Urothelium cell line (cell line): ENCODE measurements at places on chromosomes 2 and 18.

- no peak for DNase-seq
These were observed 28.7 kb downstream of the SRSF7 start for GRCh38 chr2:38722271-38723061.

GRCh38 chr2:215607766-215608165 is 171.9 kb upstream of the FN1 start:
- no peak for DNase-seq

- no peak for DNase-seq
These were observed 9.2 kb downstream of the HOXD3 start for GRCh38 chr2:176166272-176166671.

GRCh38 chr2:192098814-192099491 is 95.8 kb downstream of the TMEFF2 start:
- DNase-seq: no peak

DNA sequence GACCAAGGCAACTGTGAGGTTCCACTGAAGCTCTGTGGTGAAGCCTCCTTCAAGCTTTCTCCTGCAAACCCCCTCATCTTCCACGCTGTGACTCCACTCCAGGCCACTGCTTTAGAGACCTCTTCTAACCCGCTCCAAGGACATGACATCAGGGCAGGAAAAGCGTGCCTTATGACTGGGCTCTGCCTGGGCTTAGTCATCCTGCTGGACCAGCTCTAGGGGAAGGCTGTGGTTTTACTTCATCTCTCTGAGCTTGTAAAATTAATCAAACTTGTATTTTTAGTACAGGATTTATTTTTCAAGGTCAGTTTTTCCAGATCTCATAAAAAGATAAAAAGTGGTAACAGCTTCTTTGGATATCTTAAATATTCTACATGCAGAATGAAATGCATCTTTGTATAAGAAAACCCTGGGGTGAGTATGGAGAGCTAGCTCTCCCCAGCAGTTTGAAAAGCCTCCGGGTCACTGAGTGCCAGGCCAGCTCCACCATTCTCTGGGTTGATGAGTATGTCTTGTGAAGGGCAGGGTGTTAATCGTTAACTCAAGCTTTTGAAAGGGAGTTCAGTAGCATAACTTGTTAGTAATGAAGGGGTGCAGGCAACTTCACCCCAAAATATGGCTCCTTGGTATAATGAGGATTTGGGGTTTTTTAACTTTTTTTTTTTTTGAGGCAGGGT is 33.1 kb upstream of the YPEL5 start:
- DNase-seq: peak; percentile 90

DNA sequence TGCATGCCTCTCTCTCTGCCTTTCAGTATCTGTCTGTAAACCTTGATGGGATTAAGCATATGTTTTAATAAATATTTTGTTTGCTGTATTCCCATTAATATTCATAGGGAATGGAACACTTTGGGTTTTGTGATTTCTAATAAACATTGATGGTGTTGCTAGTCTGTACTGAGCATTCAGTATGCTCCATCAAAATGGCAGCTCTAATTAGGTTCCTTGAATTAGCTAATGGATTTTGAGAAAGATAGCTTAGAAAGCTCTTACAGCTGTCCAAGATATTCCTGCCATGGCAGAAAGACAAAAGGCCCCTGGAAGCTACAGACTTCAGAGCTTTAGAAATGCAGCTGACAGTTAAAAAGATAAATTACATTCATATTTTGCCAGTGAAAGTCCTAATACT is 199.2 kb upstream of the NRP2 start:
- no peak for DNase-seq

GRCh38 chr18:79658366-79658765 is 21.2 kb upstream of the CTDP1 start:
- no peak for DNase-seq

GRCh38 chr2:105262651-105263091 is 21.1 kb downstream of the GPR45 start:
- no peak for DNase-seq

- no peak for DNase-seq
These were observed 73.9 kb downstream of the TWIST2 start for GRCh38 chr2:238921681-238922319.

DNA sequence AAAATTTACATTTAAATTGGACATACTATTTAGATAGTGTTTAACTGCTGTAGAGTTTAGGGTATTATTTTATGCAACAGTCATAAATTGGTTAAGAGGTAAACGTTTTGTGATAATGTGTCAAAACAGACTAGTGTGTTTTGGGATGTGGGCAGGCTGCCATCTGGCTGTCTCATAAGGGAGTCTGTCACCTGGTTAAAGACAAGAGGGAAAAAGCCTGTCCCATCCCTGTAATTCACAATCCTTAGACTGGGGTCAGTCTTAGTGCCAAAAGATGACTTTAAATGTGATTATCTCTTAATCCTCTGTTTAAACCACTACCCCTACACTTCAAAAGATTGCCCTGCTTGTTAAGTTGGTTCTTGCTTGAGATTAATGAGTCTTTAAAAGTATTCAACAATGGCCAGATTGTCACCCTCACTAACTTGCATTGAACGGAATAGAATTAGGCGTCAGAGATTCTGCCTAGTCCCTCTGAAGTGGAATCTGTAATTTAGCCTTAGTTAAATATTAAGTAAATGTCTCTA is 59.2 kb downstream of the SGPP2 start:
- no peak for DNase-seq

- peak; percentile 81 for DNase-seq
These were observed 1.6 kb downstream of the MTCL1 start for GRCh38 chr18:8706791-8707555.

GRCh38 chr2:162473986-162474385 is 130.1 kb downstream of the GCA start:
- no peak for DNase-seq

GRCh38 chr2:61885896-61886603 is 2.4 kb downstream of the CCT4 start:
- DNase-seq: no peak

DNA sequence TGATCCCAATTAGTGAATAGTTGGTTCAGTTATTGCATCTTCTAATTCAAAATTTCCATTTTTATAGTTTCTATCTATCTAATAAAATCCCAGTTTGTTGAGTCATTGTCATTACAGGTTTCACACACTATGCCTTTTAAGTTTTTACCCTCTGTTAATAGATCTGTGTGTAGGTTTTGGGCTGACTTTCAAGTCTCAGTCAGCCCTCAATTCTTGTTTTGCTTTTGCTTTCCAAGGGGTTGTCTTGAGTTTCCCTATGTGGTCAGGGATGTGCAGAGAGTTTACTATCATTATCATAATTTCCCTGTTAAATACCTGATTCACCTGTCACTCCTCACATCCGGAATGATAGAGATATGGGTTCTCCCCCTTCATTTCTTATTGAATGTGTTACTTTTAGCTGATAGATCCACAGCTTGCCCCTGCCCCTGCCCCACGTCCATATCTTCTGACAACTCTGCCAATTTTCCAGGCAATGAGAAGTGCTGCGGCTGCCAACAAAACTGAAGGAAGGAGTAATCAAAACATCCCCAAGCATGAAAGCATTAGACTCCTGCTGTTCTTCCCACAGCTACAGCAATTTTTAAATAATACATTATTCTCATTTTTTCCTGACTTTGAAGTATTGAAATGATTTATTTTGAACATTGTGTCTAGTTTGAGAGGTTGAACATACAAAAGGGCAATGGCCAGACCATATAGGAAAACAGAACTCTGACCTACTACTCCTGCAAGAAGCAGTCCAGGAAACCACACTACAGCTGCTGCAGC is 1064.8 kb downstream of the SUCLG1 start:
- no peak for DNase-seq

DNA sequence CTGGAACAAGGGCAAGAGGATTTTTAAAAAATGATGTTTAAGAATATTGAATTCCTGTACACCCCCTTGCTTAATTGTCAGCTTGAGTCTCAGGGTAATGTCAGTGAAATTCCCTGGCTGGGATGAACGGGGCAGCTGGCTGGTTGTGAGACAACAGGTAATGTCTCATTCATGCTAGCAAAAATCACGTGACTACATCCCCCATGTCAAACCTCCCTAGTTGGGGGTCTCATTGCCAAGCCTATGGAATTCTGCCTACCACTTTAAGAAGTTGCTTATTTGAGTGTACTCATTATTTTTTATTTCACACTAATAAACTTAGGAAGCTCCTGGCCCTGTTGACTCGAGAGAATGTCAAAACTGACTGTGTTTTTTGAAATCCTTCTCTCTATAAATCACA is 218.3 kb downstream of the ICOS start:
- DNase-seq: no peak

- DNase-seq: no peak
These were observed 33.0 kb upstream of the ODC1 start for GRCh38 chr2:10481055-10481665.

GRCh38 chr2:162182395-162182794 is 30.3 kb upstream of the GCG start:
- DNase-seq: no peak

- no peak for DNase-seq
These were observed 9.3 kb downstream of the BARD1 start for GRCh38 chr2:214800180-214800579.

- DNase-seq: no peak
These were observed 14.8 kb downstream of the LPIN1 start for GRCh38 chr2:11761259-11761658.

GRCh38 chr2:101540518-101540917 is 65.6 kb upstream of the RFX8 start:
- DNase-seq: no peak

- DNase-seq: no peak
These were observed 78.2 kb downstream of the SH3RF3 start for GRCh38 chr2:109207176-109207575.

GRCh38 chr2:102480285-102481195 is 7.5 kb downstream of the SLC9A4 start:
- DNase-seq: no peak

DNA sequence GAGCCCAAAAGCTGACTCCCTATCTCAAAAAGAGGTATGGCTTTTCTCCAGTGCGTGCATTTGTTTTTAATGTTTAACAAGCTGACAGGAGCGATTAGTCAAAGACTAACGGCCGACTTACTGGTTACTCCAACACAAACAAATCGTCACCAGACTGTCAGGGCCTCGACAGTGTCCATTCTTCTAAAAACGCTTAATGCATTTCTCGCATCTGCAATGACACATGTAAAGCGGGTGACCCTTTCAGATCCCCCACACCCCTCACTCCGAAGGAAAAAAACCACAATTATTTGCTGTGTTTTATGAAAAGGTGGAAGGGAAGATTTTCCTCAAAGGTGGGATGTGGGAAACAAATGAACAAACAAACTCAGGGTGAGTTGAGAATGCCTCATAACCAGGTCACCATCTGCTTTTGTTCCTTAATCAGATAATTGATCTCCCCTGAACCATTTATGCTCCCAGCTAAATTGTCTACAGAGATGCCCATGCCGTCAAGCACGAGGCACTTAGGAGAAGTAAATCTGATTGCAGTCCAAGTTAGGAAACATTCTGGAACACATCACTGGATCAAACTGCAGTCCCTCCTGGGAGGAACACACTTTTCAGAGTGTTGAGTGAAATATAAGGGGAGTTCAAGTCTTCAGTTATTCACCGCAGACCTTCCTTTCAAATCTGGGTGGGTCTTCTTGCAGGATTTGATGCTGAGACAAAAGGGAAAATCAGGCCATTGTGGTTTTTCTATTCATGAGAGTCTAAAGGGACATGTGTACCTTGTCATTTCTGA is 340.8 kb downstream of the CMPK2 start:
- no peak for DNase-seq

GRCh38 chr2:127100251-127101047 is 6.5 kb downstream of the BIN1 start:
- peak; percentile 65 for DNase-seq

- DNase-seq: no peak
These were observed 122.4 kb upstream of the MAPRE2 start for GRCh38 chr18:34918856-34919255.

DNA sequence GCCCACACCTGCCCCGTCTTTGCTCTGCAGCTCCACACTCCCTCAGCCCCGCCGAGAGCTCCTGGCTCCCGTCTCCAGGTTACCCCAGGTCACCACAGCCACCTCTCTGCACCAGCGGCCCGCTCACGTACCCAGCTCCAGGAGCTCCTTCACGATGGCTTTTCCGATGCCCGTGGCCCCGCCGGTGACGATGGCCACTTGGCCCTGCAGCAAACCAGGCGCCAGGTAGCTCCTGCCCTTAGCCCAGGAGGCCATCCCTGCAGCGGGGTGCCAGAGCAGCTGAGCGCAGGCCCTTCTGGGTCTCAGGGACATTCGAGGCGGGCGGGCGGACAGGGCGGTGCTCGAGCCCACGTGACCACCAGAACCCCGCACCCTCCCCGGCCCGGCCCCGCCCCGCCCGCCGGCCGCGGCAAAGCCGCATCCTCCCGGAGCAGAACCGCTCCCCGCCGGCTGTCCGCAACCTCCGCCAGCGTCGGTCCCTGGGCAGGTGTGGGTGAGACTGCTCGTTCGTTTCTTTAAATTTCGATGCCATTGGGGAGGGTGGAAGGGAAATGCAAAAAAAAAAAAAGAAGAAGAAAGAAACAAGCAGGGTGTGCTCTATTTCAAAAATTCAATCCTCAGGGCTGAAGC is at the start of the genes PECR and TMEM169:
Gene PECR (minus strand): TSS at position 323 of the 630 bp plus-strand sequence. CDS start 68 bp downstream, at position 255.
Gene TMEM169 (plus strand): TSS at position 433 of the 630 bp plus-strand sequence. CDS start 14,045 bp downstream, outside the sequence.
- DNase-seq: peak; percentile 92

GRCh38 chr2:1091895-1092585 is 141.4 kb downstream of the SNTG2 start:
- DNase-seq: no peak

DNA sequence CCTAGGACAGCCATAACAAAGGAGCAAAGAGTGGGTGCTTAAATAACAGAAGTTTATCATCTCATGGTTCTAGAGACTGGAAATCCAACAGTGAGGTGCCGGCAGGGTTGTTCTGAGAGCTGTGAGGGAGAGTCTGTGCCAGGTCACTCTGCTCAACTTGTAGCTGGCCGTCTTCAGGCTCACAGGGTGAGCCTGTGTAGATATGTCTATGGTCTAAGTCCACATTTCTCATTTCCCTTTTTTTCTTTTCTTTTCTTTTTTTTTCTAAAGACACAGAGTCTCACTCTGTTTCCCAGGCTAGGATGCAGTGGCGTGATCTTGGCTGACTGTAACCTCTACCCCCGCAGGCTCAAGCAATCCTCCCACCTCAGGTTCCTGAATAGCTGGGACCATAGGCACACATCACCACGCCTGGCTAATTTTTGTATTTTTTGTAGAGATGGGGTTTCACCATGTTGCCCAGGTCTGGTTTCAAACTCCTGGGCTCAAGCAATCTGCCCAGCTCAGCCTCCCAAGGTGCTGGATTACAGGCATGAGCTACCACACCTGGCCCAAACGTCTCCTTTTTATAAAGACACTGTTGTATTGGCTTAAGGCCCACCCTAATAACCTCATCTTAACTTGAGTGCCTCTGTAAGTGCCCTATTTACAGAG is 142.2 kb downstream of the SP3 start:
- DNase-seq: no peak

GRCh38 chr2:176115883-176116813 is at the start of gene HOXD10:
HOXD10 (plus strand) TSS chr2:176116778; CDS start chr2:176116834, 56 bp downstream.
- no peak for DNase-seq

DNA sequence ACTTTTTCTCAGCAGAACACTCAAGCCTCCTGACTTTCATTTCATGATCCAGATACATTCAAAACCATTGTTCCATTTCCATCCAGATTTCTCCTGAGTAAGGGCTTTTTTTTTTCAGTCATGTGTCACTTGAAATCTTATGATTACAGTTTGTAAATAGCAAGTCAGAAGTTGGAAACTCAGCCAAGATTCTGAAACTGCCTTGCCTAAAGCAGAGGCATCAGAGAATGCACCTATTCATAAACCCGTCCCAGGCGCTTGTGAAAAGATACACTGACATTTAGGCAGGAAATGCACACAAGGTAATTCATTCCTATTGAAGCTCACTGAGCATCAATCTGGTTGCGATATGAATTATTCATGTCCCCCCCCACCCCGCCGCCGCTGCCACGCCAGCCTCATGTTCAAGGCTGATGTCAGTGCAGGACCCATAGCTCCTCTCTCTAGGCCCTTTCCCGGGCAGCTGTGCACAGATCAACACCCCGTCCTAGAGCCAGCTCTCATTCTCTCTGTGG is 30.4 kb upstream of the MGAT4A start:
- no peak for DNase-seq
